ENCODE measurements at places on chromosomes 4 and X.

- DNase-seq = no peak
Measured at GRCh38 chr4:136302566-136302965, 1229.7 kb downstream of the PCDH18 start.

GRCh38 chr4:156633847-156634246, 337.8 kb downstream of the PDGFC start:
- no peak for DNase-seq

- no peak for DNase-seq
Measured at GRCh38 chr4:4607336-4608213, 65.7 kb upstream of the STX18 start.

DNA sequence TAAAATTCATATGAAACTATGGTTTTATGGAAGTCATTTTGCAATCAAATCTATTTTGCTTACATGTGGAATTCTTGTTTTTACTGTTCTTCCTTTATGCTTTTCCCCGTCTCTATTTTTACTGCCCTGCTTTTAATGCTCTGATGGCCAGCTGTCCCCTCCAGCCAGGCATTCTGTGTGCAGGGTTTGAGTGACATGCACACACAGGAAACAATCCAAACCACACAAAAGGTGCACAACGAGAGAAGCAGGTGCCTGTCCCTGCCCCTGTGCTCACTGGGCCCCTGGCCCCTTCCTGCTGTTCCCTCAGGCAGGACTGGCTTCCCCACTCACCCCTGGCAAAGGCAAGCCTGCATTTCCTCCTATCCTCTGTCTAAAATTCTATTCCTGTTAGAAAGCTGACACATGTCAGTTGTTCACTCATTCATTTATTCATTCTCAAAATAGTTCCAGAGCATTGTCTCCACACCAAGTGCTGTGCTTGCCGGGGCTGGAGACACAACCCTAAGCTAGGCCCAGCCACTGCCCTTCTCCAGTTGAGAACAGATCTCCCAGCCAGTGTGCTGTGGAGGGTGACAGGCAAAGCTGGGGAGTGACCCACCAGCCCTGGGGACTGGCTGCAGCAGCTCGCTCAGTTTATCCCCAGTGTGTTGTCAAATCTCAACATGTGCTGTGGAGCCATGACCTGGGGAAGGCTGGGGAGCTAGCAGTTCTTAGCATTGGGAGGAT, 346.3 kb downstream of the FBXW7 start:
- DNase-seq = no peak

DNA sequence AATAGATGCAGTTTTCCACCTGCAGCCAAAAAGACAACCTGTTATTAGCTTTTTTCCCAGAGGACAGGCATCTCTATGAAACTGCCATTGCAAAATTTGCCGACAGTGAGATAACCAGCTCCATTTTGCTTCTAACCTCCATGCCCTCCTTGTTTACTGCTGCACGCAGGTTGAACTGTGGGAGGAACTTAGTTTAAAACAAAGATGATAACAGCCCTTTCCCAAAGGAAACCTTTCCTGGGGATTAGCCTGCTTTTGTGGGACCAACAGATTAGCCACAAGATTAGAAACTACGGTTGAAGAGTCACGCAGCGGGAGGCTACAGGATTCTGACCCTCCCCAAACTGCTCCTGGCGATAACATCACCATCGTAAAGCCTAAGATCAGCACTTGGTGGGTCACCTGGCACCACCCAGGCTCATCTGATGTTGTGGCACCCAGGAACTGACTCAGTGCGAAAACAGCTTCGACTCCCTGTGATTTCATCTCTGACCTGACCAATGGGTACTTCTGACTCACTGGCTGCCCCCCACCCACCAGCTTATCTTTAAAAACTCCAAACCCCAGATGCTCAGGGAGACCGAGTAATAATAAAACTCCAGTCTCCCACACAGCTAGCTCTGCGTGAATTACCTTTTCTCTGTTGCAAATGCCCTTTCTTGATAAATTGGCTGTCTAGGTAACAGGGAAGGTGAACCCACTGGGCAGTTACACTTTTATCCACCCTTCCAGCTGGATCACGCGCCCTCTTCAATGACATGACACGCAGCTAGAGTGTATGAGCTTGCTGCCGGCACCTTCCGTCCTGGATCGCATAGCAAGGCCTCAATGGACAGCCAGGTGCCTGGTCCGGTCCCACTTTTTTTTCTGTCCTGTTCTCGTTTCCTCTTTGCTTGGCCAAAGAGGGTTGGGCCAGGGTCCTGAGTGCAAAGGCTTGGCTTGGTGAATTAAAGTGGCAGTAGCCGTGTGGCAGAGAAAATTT, 27.2 kb downstream of the NOP14 start:
- DNase-seq = no peak

- DNase-seq = no peak
Measured at GRCh38 chr4:93879919-93880318, 51.4 kb downstream of the ATOH1 start.

DNA sequence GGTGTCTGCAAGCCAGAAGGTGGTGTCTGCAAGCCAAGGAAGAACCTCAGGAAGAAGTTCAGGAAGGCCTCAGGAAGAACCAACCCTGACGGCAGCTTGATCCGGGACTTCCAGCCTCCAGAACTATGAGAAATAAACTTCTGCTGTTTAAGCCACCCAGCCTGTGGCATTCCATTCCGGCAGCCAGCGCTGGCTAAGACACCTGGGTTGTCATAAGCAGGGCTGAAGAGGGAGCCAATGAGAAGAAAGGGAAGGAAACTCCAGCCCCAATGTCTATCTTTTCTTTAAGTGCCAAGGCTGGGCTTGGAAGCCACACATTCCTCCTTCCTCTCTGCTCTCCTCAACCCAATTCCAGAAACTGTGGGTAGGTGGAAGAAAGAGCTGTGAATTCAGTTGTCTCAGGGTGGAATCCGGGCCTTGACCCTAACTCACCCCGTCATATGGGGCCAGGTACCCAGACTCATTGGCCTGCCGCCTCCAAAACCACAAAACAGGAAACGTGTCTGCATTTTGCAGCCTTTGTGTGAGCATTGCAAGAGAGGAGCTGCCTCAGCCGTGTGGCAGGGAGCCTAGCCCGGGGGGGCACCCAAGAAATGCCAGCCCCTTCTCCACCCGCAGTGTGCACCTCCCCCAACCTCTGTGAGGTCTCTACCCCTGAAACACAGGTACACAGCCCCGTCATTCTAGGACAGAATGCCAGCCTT, 26.8 kb downstream of the CRMP1 start:
- DNase-seq = no peak

DNA sequence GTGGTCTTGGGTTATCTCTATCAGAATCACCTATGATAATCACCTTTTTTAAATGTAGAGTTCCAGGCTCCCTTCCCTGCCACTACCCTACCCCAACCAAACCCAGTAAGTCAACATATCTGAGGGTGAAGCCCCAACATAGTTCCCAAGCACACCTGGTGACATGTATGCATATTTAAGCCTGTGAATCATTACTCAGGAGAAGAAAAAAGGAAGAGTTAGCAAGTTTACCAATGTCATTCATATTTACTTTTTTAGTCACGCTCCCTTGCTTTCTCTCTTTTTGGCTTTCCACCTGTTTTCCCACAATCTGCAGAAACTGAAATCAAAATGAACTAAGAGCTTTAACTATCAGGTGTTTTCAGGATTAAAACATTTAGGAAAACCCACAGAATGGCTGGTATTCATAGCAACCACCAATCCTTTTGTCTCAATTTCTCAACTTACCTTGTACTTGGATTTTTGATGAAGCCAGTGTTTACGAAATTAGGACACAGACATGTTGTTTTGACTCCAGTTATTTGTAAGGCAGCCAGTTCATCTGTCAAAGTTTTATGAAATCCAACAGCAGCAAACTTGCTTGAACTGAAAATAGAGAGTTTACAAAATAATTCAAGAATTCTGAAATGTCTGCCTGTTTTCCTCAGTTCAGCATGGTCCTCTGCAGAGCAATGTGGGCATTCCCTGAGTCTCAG, 34.0 kb downstream of the HSD17B11 start:
- DNase-seq = no peak

DNA sequence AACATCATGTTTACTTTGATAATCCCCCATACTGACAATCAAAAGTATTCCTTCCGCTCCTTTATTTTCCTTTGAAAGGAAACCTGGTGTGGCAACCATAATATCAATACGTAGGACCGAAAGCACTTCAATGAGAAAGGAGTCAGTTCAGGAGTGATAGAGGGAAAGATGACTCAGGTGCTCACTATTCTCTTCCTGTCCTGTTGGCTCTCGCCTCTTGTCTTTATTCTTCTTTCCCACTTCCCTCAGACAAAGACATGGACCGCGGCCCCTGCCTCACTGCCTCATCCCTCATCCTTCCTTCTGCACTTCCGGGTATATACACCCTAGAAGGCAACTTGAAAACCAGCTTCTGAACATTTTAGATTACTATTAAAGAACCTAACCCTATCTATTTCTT, 49.8 kb upstream of the TNIP3 start:
- no peak for DNase-seq

- no peak for DNase-seq
Measured at GRCh38 chr4:168421671-168422070, 58.6 kb downstream of the DDX60L start.

GRCh38 chr4:77434299-77435092, 171.1 kb upstream of the CXCL13 start:
- DNase-seq = no peak

GRCh38 chrX:107713543-107714205, 61.9 kb downstream of the TSC22D3 start:
- DNase-seq = no peak

- DNase-seq = no peak
Measured at GRCh38 chr4:142721187-142721586, 124.9 kb downstream of the INPP4B start.

- no peak for DNase-seq
Measured at GRCh38 chrX:123330229-123330942, 146.3 kb downstream of the GRIA3 start.

- no peak for DNase-seq
Measured at GRCh38 chr4:138185859-138186645, 56.1 kb downstream of the SLC7A11 start.

Data from posterior cingulate gyrus (tissue), 11 donors.